NCI-H187 (cell line): ENCODE measurements at places on chromosomes 1 and 21.

- no peak for DNase-seq
These were observed 457 bp downstream of the SRM start for GRCh38 chr1:11059155-11059967.

DNA sequence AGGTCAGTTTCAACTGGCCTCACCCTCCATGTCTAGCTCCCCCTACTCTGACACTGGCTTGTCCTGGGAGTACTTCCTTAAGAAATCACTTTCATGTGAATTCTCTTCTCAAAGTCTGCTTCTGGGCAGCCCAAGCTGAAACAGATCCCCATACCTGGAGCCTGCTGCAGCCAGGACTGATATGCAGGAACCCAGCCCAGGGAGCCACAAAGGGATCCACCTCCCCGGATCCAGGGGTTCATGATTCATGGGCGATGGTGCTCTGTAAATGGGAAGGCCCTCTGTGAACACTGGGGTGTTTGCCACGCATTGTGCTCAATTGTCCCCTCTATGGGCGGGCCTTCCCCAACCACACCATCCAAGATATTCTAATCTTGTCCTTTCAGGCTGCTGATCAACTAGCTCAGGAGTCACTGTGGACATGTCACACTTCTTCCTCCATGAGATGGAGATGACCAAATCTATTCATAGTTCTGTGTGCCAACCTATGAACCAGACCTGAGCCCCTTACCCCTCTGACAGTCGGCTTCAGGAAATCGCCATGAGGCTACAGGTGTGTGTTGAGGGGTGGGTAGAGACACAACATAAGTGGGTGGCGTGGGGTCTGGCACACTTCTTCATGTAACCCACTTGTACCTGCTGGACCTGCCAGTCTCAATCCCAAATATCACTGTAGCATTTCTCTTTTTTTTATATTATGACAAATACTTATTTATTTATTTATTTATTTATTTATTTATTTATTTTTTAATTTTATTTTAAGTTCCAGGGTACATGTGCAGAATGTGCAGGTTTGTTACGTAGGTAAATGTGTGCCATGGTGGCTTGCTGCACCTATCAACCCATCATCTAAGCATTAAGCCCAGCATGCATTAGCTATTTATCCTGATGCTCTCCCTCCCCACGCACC lies 41.8 kb downstream of the RUNX3 start:
- no peak for DNase-seq

GRCh38 chr1:15364740-15365139 lies 44.9 kb upstream of the EFHD2 start:
- DNase-seq: no peak

GRCh38 chr21:25572861-25573310 lies 34.4 kb downstream of the MRPL39 start:
- DNase-seq: no peak

DNA sequence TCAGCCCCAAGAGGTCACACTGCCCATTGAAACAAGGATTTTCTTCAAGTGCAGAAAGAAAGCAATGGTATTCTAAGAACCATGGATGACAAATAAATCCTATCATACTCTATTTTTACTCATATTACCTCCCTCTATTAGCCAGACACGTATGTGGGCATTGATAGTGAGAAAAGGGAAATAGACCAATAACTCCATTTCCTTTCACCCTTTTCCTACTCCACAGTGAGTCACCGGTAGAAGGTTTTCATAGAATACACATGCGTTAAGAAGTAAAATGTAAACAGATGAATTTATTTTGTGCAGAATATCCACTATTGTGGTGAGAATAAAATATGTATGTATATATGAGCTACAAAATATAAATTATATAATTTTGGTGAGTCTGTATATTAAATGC lies 568.9 kb upstream of the ADGRL4 start:
- DNase-seq: no peak

- DNase-seq: peak; percentile 80
These were observed 35.3 kb upstream of the DNASE2B start for GRCh38 chr1:84363019-84363418.

- DNase-seq: no peak
These were observed 3.0 kb upstream of the SMYD2 start for GRCh38 chr1:214277704-214278635.

DNA sequence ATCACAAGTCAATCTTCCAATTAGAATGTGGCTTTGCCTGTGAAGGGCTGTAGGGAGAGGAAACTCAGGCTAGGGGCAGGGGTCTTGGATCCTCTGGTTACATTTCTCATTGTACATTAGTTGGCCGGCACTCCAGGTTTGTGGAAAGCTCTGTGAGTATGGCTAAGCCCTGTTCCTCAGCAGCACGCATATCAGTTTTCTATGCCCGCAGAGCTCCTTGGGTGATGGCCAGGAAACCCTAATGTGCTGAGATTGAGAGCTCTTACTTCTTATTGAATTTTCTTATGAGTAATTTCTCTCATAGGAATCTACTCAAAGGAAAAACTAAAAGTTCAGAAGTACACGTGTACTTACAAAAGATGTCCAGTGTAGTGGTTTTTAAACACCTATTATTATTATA lies 30.7 kb upstream of the STMN1 start:
- no peak for DNase-seq

DNA sequence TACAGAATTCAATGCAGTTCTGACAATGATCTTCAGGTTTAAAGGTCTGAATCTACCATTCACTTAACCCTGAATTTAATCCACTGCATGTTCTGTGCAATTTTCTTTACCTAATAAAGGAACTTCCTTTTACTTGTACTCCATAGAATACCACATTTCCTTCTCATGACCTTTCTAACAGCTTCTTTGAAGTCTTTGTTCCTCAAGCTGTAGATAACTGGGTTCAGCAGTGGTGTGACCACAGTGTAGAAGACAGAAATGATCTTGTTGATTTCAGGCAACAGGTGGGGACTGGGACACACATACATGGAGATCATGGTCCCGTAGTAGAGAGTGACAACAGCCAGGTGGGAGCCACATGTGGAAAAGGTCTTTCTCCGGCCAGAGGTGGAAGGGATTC lies 878 bp downstream of the OR11L1 start:
- no peak for DNase-seq

DNA sequence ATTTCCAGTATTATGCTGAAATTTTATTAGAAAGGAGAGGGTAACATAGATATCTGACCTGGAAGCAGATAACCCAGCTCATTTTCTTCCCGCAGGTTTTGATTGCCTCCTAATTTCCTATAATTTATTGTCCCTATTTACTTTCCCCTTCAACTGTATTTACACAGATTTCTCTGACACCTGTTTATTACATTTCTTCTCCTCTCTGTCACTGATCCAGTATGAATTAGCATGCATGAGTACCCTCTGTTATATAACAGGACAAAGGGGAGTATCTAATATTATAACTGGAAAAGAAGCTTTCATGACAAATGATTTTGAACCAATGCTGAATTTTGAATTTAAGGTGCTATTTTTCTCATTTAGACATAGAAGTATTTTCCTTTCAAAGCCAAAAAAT lies 37.4 kb downstream of the DENND1B start:
- DNase-seq: no peak

DNA sequence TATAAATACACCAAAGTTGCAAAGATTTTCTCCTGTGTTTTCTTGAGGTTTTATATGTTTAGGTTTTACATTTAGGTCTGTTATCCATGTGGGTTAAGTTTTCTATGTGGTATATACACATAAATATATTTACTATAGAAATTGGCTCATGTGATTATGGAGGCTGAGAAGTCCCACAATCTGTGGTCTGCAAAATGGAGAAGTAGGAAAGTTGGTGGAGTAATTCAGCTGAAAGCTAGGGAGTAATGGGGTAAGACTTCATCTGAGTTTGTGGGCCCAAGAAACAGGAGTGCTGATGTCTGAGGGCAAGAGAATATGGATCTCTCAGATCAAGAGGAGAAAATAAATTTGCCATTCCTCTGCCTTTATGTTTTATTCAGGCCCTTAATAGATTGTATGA lies 146.0 kb downstream of the GPATCH2 start:
- DNase-seq: no peak

- DNase-seq: no peak
These were observed 73.3 kb downstream of the PLPP3 start for GRCh38 chr1:56505792-56506743.

DNA sequence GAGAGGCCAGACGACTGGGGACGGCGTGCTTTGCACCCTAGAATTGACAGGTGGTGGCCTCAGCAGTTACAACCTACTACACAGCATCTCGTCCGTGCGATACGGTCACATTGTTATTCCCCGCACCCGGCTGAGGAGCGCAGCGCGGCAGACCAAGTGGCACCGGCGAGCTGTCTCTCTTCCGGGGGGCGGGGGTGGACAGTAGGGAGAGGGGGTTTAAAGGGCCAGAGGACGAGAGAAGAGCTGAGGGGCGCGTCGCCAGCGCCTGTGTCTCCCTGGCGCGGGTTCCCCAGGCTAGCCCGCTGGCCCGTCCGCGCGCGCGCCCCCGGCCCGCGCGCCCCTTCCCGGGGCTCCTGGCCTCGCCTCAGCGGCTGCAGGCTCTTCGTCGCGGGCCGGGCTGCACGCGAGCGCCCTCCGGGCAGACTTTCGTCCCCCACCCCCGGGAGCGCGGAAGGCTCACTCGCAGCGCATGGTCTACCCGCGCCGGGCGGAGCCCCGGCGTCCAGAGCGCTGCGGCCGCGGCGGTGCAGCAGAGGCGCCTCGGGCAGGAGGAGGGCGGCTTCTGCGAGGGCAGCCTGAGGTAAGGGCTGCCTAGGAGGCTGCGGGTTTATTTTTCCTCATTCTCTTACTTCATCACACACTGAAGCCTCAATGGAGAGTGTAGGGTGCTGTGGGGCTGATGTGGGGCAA lies at the start of gene PDE4B:
TSS of gene PDE4B (plus strand) at position 227 of the 690 bp plus-strand sequence.
- no peak for DNase-seq

DNA sequence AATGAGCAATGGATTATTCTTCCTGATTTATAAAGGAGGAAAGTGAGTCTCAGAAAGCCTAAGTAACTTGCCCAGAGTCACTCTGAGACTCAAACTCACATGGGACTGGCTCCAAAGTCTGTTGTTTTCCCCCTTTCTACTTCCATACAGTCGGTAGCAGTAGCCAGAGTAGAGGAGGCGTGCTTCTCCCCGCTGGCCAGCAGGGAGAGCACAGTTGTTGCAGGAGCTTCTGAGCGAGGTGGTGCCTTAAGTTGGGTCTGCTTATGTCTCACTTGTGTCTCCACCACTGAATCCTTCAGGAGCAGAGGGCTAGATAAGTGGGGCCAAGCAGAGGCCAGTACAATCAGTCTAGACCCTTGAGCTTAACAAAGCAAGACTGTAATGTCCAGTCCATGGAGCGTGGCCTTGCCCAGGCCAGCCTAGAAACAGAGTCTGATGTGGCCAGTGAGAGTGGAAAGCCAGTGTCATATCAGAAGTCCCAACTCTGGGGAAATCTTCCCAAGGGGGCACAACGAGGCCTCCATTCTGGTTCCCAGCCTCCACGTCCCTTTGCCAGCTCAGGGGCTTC lies 181.9 kb downstream of the ZSCAN20 start:
- no peak for DNase-seq

DNA sequence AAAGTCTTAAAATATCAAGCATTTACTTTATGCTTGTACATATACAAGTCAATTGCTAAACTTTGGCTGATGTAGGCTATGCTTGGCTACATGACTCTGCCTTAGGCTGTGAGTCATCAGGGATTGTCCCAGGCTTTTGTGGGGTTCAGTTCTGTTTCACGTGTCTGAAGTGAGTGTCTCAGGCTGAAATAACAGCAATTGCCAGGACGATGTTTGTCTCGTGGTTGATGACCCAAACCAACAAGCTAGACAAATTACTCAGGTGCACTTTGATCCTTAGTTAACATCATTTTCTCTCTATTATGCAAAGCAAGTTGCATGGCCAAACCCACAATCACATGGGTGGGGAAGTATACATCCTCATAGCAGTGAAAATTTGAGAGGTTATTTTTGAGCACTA lies 410.1 kb downstream of the BRINP3 start:
- DNase-seq: no peak

DNA sequence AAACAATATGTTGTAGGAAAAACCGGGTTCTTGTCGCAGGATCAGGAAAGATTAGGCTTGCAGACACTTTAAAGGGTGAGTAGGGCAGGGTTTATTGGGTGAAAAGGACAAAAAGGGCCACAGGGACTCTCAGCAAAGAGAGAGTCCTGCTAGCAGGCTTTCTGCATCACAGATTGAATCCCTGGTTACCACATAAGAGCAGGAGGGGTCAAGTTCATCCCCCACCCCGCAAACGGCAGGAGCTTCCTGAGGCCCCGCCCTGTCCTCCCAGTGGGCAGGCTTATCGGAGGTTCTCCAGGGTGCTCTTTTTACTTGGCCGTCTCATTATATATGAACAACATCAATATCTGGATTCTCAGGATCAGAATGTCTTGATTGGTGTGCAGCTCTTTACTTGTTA lies 47.7 kb downstream of the SYCP1 start:
- DNase-seq: no peak
